Esophagus squamous epithelium (tissue), 5 donors: ENCODE measurements at places on chromosomes 4 and X. TPM values are rescaled to one million over a fixed set of nuclear protein-coding genes. Genes with fewer than 3 reads are reported as not detected.

- no peak overlapping the region for H3K27ac ChIP-seq
- no peaks in the 10 kb centered on the region for H3K27me3 ChIP-seq
- H3K4me3 ChIP-seq: no peak overlapping the region
- no peaks in the 10 kb centered on the region for H3K36me3 ChIP-seq
Observed at GRCh38 chrX:41956027-41956426, 32.7 kb upstream of the CASK start.

- no peaks in the 10 kb centered on the region for H3K27me3 ChIP-seq
- H3K4me3 ChIP-seq: no peak overlapping the region
- peaks cover 15% of the 10 kb centered on the region for H3K4me1 ChIP-seq
- H3K36me3 ChIP-seq: peaks cover 9% of the 10 kb centered on the region
- DNase-seq: no peak
- H3K27ac ChIP-seq: peak overlapping the region; percentile 48
Observed at GRCh38 chr4:153512162-153512852, 46.1 kb downstream of the TMEM131L start.

GRCh38 chr4:40586034-40586433, 43.6 kb downstream of the RBM47 start:
- DNase-seq: no peak
- peak overlapping the region; percentile 71 for H3K27ac ChIP-seq
- H3K4me1 ChIP-seq: peaks cover 48% of the 10 kb centered on the region

Gene CENPVL1
- not detected for total RNA-seq

Gene GLRB
- 0.27 TPM for total RNA-seq

DNA sequence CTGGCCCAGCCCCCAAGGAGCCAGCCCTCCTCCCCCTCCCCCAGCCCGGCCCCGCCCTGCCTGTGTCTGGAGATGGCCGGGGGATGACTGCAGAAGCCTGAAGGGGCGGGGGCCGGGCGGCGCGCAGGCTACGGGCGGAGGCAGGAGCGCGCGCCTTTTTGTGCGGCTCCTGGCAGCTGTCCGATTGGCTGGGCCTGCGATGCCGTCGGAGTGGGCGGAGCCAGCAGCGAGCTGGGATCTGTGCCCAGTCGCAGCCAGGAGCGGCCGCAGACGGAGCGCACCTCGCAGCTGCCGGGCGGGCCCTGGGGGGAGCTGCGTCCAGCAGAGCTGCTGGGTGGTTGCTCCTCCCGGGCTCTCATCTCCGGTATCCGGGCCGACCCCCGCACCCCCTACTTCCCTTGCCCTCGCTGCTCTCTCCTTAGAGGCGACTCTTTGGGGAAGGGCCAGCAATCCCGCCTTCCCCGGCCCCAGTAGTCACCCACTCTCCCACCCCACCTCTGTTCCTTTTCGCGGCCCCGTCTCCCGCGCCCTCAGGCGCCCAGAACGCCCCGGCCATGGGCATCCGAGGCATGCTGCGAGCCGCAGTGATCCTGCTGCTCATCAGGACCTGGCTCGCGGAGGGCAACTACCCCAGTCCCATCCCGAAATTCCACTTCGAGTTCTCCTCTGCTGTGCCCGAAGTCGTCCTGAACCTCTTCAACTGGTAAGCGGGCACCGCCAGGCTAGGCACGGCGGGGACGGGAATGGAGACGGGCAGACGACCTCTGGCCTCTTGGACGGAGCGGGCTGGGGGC, at the start of gene GABRQ:
TSS of gene GABRQ (plus strand) at position 247 of the 794 bp plus-strand sequence. CDS start at position 555, 308 bp downstream.
- no peak within 1 kb of the TSS for H3K27ac ChIP-seq
- no peak for DNase-seq
- H3K4me3 ChIP-seq: peak within 1 kb of the TSS; percentile 50
- H3K36me3 ChIP-seq: no peaks in the 10 kb centered on the region
- no peaks in the 10 kb centered on the region for H3K27me3 ChIP-seq

DNA sequence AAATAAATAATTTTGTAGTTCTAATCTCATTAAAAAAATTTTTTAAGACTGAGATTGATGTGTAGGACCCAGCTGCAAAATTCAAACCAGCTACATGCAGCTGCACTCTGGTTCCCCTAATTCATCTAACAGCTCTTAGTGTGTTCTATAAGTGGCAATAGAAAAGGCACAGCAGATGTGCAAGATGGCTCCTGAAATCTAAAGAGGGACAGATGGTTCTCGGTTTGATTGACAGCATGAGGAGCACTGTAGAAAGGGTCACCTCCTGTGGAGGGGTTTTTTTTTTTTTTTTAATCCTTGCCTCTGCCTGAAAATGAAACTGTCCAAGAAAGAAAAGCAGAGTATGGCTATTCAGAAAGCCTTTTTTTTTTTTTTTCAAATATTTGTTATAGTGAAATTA, 16.9 kb upstream of the OCIAD1 start:
- no peak overlapping the region for H3K27ac ChIP-seq
- no peaks in the 10 kb centered on the region for H3K36me3 ChIP-seq

Gene RNF175
- 0.76 TPM for total RNA-seq

DNA sequence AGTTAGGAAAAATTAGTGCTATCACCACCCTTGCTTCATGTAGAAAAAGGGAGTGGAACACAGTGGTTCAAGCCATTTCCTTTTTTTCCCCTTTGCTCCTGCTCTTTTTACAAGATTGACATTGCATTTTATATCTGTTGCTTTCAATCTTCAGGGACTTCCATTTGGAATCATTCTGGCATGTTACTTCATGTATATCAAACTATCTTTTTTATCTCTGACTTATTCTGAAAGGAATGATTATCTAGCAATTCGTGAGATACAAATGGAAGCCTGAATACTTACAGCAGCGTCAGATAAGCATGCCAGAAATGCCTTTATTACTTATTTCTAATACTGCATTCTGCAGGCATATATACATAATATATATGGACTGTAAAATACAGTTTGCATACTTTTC, 20.4 kb downstream of the ADGRL3 start:
- H3K4me3 ChIP-seq: no peak overlapping the region
- no peak for DNase-seq
- no peak overlapping the region for H3K27ac ChIP-seq
- H3K4me1 ChIP-seq: no peaks in the 10 kb centered on the region
- H3K27me3 ChIP-seq: no peaks in the 10 kb centered on the region
- H3K36me3 ChIP-seq: no peaks in the 10 kb centered on the region

DNA sequence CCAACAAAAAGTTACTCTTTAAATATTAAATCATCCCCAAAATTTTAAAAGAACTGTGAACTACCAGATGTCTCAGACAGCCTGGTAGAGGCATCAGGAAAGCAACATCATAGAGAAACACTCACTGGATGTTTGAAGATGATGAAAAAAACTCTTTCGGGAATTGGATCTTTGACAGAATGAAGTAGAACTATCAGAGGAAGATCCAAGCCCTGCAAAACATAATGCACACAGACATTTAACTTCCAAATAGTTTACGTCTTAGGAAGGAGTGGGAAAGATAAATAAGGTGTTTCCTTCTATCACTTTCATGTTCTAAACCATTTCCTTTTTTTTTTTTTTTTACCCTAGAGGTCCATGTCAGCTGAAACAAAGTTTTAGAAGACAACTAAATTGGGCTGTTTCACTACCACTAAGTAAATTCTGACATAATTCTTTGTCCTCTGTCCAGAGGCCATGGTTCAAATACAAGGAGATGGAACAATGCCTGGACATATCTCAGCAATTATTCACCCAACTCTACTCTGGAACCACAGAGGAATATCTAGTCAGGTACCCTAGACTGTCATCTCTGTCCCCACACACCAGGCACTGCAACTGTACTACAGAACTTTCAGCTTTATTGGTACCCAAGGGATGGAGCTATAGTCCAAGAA, 217.7 kb upstream of the INTU start:
- H3K27ac ChIP-seq: no peak overlapping the region
- H3K4me3 ChIP-seq: no peak overlapping the region
- no peak for DNase-seq
- no peaks in the 10 kb centered on the region for H3K36me3 ChIP-seq
- H3K27me3 ChIP-seq: no peaks in the 10 kb centered on the region

DNA sequence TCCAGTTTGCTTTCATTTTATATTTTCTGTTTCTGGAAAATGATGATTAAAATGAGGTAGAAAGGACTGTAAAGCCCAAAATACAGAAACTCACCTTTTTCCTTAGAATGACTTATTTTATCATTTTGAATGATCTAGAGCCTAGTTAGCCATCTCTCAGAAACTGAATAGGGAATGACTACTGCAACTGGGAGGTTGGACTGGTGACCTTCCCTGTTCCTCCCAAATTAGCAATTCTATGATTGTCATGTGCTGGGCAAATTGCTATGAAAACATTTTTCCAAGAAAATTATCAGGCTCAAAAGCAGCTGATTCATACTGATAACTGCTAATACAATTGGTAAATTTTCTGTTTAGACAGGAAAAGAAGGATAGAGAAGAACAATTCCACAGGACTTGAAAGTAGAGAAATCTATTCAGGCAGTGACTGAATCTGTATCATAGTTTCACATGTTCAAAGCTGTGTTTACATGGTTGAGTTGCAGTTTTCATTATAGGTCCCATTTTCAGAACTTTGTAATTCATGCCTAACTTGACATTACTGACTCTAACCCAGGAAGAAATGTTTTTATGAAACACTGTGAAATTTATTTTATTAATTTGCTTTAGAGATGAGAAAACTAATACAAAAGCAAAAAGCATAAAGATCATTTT, 43.4 kb upstream of the SEC24B start:
- no peaks in the 10 kb centered on the region for H3K36me3 ChIP-seq
- no peaks in the 10 kb centered on the region for H3K27me3 ChIP-seq
- H3K27ac ChIP-seq: no peak overlapping the region
- H3K4me3 ChIP-seq: no peak overlapping the region
- H3K4me1 ChIP-seq: no peaks in the 10 kb centered on the region

DNA sequence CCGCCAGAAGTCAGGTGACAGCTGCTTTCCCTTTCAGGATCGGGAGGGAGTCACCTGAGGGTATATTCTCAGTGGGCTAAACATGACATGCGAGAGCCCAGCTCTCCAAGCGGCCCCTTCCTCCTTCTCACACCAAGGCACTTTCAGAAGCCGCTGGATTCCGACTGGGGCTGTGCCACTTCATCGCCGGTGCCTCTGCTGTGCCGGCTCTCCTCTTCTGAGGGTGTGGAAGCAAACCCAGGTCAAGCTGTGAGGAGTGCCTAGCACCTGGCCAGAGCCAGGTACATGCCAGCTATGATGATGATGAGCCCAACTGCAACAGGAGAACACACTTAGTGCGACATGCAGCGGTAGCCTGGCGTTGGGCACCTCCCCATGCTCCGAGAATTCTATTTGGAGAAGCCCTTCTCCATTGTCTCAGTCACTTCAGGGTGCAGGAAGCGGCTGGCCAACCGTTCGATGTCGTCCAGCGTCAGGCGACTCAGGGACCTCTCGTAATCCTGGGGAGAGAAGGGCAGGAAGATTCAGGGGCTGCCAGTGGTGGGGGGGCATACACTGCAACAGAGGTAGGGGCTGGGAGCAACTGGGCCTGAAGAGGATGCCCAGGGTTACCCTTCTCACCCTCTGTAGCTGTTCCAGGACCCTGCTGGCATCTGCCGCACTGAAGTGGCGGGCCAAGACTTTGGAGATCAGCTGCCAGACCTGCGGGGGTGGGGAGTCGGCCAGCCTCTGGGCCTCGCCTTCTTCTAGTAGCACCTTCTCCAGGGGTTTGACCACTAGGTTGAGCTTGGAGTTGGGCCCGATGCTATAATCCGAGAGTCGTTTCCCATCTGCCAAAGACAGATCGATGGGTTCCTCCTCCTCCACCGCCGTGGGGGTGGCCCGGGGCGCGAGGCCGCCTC, 1.0 kb downstream of the UBL4A start:
- H3K27me3 ChIP-seq: no peaks in the 10 kb centered on the region
- H3K4me3 ChIP-seq: peak overlapping the region; percentile 85
- DNase-seq: no peak
- H3K4me1 ChIP-seq: peaks cover 14% of the 10 kb centered on the region
- peak overlapping the region; percentile 84 for H3K27ac ChIP-seq

- no peaks in the 10 kb centered on the region for H3K27me3 ChIP-seq
- H3K27ac ChIP-seq: peak overlapping the region; percentile 66
- DNase-seq: no peak
Observed at GRCh38 chrX:154751203-154751668, 359 bp upstream of the GAB3 start.

Gene DMRTC1B
- total RNA-seq: not detected

Gene SMIM43
- total RNA-seq: not detected

DNA sequence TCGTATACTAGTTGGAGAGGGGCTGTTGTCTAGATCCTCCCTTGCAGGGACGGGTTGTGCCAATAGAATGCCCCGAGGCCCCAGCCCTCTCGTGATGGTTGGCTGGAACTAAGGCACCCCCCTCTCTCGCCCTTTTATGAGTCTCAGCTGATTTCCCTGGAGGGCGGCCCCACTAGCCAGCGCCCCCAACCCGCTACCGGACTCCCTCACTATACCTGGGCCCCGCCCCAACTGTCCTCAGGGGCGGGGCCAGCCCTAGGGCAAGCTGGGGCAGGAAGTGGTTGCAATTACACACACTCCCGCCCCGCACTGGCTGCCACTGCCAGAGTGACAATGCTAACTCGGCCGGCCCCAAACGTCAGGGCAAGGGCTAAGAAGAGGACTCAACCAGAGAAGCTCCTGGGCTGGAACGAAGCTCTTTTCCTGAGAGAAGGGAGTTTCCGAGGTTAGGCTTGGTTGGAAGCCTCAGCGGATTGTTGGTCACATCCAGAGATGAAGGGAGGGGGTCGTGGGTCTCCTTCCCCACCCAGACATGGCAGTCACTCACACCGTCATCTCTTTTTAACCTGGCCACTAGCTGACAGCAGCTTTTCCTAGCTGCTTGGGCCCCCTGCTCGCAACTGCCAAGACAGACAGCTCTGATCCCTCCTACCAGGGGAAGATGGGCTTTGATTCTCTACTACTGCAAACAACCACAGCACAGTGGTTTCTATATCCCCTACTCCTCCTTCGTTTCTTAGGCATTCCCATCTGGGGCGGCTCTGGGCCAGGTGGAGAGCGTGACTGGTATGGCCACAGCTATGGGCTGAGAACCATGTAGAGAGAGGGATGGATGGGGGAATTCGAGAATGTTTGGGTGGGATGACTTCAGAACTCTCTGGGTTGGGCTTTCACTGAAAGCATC, 21.0 kb upstream of the BCORL1 start:
- H3K36me3 ChIP-seq: no peaks in the 10 kb centered on the region
- H3K4me3 ChIP-seq: no peak overlapping the region
- DNase-seq: peak; percentile 20
- H3K27me3 ChIP-seq: no peaks in the 10 kb centered on the region
- no peak overlapping the region for H3K27ac ChIP-seq
- no peaks in the 10 kb centered on the region for H3K4me1 ChIP-seq

- H3K27ac ChIP-seq: no peak overlapping the region
- H3K4me1 ChIP-seq: no peaks in the 10 kb centered on the region
- H3K36me3 ChIP-seq: no peaks in the 10 kb centered on the region
- H3K4me3 ChIP-seq: no peak overlapping the region
- DNase-seq: no peak
Observed at GRCh38 chr4:73193155-73193554, 65.4 kb downstream of the ANKRD17 start.

Gene MAGEB3
- not detected for total RNA-seq

- H3K36me3 ChIP-seq: peaks cover 3% of the 10 kb centered on the region
- H3K4me3 ChIP-seq: no peak overlapping the region
- H3K27me3 ChIP-seq: no peaks in the 10 kb centered on the region
Observed at GRCh38 chrX:71558920-71559319, 19.3 kb upstream of the GCNA start.

Gene NFXL1
- total RNA-seq: 5.2 TPM
